Stimulated activated CD4-positive, alpha-beta T cell treated with anti-CD3 and anti-CD28 coated beads, Interleukin-15, amount 100 ng/mL, for 1 hour (primary cell): ENCODE measurements at places on chromosomes 5 and 9.

GRCh38 chr9:111095441-111095840, 57.2 kb upstream of the LPAR1 start:
- DNase-seq, result no peak

DNA sequence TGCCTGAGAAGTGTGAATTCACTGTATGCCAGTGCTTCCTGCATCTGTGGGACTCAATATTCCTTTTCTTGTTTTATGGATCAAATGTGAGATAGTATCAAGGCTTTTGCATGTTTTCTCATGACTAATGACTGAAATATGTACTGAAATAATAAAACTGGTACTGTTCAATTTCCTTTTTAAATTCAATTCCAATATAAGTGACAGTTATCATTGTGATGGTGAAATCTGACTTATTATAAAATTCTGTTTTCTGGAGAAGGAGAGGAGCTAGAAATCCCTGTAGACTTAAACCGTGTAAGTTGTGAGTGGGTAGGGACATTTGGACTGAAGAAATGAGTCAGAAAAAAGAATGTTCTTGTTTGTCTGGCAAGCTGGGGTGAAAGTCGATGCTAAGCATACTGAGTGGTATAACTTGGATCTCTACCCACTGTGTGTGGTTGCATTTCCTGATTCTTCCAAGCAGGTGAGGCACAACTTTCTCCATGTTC, 245.2 kb downstream of the EFNA5 start:
- no peak for DNase-seq

DNA sequence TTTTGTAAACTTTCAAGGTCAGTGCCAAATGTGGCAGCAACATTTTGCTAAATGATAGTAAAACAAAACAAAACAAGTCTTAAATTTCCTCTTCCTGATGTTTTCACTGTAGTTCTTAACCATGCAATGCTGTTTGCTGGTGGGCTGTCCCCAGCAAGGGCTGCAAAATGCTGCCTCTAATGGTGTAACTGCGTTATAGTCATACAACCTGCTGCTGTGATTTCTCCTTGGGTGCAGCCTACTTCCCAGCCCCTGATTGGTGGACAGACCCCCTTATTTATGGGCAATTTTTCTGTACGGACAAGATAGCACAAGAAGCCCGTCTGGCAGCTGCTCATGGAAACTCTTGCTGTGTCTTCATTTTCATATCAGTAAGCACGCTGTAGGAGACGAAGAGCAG, 26.6 kb upstream of the PIP5K1B start:
- DNase-seq, result no peak

- DNase-seq, result no peak
Observed at GRCh38 chr5:93145019-93145418, 436.0 kb downstream of the NR2F1-AS1 start.

DNA sequence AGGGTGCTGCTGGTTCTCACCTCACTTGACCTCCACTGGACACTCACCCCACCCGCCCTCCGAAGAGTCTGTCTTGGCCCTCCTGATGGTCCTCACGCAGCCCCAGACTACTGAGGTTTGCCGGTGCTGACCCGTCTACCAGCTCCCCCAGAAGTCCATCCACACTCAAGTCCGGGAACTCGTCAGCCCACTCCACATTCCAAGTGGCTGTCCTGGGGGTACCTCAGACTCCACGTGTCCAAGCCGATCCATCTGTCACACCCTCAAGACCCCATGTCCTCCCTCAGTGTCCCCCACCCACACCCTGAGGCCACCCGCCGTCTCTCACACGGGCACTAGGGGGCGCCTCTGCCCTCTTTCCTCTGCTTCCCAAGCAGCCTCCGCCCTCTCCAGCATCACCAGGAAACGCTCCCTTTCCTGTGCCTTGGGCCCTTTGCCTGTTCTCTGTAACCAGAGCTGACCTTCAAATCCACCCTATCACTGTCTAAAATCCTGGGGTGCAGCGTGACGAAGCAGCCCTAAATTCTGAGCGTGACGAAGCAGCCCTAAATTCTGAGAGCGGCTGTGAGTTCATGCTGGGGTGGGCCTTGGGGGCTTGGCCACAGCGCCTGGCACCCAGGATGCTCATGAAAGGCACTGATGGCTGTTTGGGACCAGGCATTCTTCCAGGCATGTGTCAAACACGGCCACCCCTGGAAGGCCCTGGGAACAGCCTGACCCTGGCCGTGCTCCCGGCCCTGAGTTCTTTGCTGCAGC, 95.7 kb downstream of the KCNT1 start:
- DNase-seq, result peak; percentile 22

GRCh38 chr9:125564631-125565030, 142.4 kb downstream of the MAPKAP1 start:
- DNase-seq, result no peak

GRCh38 chr5:81422671-81423070, 28.7 kb upstream of the ACOT12 start:
- DNase-seq, result no peak
